ENCODE measurements at places on chromosomes 7 and 10.

GRCh38 chr7:113087071-113087998 lies 708 bp upstream of the GPR85 start:
- no peak for DNase-seq

- no peak for DNase-seq
Measured at GRCh38 chr7:98194672-98195457, 16.4 kb upstream of the BHLHA15 start.

GRCh38 chr7:76191783-76192240 lies 9.9 kb upstream of the SRRM3 start:
- DNase-seq, result no peak

- DNase-seq, result no peak
Measured at GRCh38 chr10:110426294-110427181, 71.2 kb upstream of the DUSP5 start.

GRCh38 chr7:157271991-157272324 lies 64.8 kb upstream of the DNAJB6 start:
- DNase-seq, result no peak

DNA sequence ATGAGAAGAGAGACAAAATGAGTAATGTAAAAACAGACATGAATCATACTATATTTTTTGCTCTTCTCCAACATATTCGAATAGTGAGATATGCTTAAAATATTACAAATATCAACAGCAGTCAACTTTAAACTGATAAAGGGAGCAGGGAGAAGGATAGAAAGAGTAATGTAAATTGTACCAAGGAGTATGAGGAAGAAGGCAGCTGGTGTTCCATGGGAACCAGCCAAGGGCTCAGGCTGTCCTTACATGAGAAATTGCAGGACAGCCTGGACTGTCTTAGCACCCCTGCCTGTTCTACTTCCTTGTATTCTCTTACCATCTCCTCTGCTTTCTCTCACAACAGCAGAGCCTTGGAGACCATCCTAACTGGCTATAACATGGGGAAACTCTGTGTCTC lies 128.7 kb downstream of the TSPAN12 start:
- no peak for DNase-seq

GRCh38 chr7:133299676-133300075 lies 46.8 kb downstream of the EXOC4 start:
- DNase-seq, result no peak

- DNase-seq, result no peak
Measured at GRCh38 chr10:98833542-98833941, 386.8 kb upstream of the HPS1 start.

GRCh38 chr10:72334196-72334824 lies 20.4 kb downstream of the DNAJB12 start:
- DNase-seq, result no peak

DNA sequence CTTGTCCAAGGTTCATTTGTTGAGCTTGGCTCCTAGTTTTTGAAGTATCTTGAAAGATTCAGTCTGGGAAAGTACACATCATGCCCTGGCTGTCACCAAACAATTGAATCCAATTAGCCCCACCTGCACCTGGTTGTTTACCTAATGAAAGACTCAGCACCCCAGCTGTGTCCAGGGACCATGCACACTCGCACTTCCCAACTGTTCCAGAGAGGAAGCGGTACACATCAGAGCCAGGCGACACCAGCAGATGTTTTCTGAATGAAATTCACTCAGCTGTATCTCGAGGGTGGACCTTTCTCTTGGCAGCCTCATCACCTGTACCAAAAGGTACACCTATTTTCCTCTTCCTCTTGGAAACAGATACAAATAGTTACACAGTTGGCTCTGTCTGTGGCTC lies 216.4 kb upstream of the LRGUK start:
- no peak for DNase-seq

- DNase-seq, result no peak
Measured at GRCh38 chr10:129694691-129695243, 227.7 kb downstream of the MGMT start.

GRCh38 chr10:21194510-21194993 lies 297.4 kb upstream of the NEBL start:
- DNase-seq, result no peak

DNA sequence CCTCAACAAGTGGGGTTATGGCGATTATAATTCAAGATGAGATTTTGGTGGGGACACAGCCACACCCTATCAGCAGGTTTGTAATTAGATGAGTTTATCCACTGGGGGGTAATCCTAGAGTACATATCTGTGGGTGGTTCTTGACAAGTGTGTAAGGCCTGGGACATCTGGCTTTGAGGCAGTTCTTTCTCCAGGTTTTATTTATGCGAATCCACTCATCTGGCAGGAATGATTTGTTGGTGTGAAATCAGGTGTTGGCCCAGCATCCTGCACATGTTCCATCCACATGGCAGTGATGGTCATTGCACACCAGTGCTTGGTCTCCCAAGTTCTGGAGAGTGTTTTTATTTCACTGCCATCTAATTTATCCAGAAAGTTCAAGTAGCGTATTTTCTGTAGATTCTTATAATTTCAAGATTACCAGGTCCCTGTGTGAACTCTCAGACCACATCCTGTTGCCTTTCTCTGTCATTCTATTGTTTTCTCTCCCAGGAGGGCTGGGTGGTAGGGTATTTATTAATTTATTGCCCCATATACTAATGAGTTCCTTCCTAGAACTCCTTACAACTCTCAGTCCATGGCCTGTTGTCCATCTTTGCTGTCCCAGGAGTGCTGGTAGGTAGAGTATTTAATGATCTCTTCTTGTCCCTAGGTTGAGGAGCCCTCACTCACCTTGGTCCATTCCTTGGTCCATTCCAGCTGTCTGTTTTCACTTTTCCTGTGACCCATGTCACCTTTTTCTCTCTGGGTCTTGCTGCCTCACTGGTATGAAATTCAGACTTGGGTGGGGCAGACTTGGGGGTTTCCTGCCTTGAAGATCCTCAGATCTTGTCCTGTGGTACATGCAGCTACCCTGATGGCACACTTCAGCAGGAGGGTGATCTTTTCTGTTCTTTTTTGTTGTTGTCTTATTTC lies 10.4 kb downstream of the RALA start:
- DNase-seq, result no peak

DNA sequence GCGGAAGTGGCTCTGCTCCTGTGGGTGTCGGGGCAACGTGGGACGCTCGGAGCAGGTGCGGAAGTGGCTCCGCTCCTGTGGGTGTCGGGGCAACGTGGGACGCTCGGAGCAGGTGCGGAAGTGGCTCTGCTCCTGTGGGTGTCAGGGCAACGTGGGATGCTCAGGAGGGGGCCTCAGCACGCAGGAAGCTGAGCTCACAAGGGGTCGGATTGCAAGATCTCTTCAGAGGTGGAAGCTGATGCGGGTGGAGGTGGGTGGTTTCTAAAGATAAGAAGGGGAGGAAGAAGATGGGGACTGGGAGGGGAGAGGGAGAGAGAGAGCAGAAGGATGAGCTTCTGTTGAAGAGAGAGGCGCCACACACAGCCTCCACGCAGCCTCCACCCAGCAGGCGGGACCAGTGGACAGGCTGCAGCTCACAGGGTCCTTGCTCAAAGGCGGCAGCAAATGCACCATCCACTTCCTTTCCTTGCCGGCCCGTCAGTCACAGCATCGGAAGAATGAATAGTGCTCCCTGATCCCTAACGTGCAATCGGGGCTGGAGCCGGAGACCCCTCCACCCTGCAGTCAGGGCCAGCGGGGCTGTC lies 78.7 kb downstream of the PTPRN2 start:
- DNase-seq, result no peak

DNA sequence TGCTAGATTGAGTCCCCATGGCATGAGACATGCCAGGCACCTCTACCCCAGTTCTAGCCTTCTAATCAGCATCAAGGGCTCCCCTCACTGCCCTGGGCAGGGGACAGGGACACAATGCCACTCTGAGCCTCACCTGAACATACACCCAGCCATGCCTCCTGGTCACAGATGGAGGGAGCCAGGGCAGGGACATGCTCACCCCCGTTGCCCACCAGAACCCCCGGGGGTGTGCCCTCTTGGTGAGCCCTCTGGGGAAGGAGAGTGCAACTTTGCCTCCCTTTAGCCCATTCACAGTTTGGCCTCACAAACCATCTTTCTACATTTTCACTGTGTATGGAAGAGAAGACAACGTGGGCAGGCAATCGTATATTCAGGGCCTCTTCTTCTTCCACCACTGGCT lies 167.2 kb downstream of the LCOR start:
- DNase-seq, result no peak

GRCh38 chr10:128128582-128128981 lies 2.4 kb upstream of the MKI67 start:
- no peak for DNase-seq

GRCh38 chr7:138741453-138741735 lies 40.2 kb upstream of the SVOPL start:
- DNase-seq, result no peak

DNA sequence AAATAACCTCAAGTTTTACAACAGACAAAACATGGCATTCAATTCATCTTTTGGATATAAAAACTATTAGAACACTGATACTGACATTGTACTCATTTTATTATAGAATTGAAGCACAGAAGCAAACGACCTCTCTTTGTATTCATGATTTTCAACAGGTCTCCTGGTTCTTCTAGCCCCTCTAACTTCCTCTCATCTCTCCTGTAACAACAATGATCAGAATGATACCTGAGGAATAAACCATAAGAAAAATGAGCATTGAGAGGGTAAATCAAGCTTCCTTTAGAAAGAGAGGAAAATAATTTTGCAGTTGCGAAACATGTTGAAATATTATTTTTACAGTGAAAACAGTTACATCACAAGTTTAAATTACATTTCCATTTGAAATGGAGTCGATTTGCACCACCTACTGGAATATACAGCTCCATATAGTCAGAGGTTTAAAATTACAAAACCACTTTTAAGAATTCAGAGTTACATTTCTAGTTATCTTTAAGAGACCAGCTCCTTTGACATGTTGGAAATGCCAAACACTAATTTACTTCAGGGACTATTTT lies 17.5 kb upstream of the TEX36 start:
- DNase-seq, result no peak

- no peak for DNase-seq
Measured at GRCh38 chr7:128017460-128017859, 13.8 kb downstream of the LRRC4 start.

GRCh38 chr10:52463826-52464225 lies 149.7 kb downstream of the DKK1 start:
- DNase-seq, result no peak

- DNase-seq, result no peak
Measured at GRCh38 chr7:12699299-12699698, 11.9 kb downstream of the ARL4A start.

DNA sequence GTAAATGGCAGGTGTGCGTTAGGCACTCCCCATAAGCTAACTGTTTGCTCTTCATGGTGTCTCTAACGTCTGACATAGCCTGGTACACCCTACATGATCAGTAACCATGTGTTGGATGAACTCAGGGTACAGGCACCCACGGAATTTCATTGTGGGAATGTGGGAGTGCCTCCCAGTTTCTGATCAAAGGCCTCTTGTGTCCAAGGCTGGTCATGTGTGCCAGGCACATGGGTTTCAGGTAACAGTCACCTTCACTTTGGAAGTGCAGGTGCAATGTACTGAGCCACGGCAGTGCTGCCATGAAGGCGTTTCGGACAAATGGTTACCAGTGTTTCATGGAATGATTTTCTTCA lies 298.3 kb downstream of the DNAJB6 start:
- no peak for DNase-seq

DNA sequence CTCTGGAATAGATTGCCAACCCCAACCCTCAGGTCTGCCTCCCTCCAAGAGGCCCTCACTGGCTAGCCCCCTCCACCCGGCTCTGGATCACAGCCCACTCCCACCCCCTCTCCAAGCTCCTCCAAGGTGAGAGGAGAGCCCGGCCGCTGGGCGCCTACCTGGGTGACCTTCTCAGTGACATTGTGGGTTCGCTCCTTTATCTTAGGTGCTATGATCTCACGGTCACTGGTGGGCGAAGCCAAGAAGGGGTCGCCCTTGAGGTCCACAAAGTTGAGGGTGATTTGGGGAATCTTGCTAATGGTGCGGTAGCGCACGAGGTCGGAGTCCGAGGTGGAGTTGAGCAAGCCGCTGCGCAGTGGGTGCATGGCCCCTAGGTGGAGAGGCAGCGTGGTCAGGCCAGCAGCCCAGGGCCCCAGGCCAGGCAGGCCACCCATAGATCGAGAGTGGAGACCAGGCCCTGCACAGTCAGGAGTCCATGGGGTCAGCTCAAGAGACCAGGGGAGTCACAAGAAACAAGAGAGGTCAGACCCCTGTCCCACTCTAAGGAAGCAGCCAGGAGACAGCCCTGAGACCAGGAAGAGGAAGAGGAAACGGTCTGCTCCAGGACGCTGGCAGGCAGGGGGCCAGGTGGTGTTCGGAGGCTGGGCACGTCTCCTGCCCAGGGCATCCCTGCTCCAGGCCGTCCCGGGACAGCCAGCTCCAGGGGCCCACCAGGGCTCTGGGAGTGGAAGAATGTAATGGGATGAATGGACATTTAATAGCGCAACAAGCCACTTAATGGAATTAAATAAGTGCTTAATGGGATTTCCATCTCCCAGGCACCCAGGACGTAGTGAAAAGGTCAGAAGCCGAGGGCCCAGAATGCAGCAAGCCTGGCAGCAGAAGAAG lies 20.7 kb downstream of the KCNH2 start:
- DNase-seq, result no peak

- no peak for DNase-seq
Measured at GRCh38 chr10:117427356-117427755, 52.1 kb upstream of the PDZD8 start.

DNA sequence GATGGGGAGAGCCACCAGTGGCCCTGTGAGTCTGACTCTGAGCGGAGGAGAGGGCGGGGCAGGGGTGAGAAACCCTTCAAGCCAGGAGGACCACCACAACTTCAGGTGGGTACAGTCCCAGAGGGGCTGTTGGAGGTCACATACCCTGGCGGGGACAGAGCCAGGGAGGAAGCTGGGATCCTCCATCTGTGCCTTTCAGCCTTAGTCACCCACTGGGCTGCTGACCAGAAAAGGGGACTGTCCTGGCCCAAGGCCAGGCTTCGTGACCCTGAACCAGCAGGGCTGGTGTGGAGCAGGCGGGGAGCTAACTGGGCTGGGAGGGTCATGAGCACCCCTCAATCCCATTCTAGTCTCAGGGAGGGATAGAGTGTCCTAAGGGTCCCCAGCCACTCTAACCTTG lies 1.5 kb upstream of the CALHM3 start:
- DNase-seq, result no peak

- DNase-seq, result no peak
Measured at GRCh38 chr10:61821693-61822092, 79.8 kb upstream of the ARID5B start.

DNA sequence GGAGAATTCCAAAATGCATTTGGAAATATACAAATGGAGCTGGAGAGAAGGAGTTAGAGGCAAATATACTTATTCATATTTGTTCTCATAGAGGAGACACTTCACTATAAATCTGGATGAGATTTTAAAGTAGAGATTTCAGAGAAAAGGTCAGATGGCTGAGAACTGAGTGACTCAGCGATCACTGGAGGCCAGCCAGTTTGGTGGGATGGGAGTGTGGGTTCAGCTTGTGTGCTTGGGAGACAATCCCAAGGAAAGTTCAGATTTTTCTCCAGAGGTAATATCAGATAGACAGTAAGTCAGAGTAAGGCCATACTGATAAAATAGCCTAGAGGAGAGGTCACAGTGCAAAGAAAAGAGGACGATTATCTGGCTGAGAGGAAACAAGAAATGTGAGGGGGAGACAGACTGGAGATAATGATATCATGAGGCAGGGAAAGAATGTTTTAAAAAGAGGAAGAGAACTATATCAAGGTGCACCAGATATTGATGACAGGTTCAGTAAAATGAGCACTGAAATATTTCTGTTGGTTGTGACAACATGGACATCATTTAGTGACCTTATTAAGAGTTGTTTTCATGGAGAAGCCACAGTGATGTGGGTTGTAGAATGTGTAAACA lies 67.0 kb downstream of the MDFIC start:
- DNase-seq, result no peak

GRCh38 chr7:100418930-100419659 lies 9.4 kb downstream of the ZCWPW1 start:
- DNase-seq, result no peak
